ENCODE measurements at places on chromosomes 13 and 19.

DNA sequence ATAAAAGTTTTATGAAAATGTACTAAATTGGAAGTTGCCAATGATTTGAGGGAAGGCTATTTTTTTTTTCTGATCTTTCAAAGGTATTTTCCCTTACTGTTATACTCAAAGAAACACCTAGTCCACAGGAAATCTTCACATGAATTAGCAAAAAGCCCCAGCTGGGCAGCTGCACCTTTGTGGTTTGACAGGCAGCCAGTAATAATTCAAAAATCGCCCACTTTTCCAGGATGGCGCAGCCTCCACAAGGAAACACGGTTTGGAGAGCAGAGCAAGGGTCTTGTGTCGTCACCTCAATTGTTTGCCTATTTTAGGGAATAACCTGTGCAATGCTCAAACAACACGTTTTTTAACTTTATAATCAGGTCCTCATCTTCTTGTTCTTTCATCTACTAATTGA lies 324.9 kb upstream of the GPC6 start:
- H3K36me3 ChIP-seq, result no peaks in the 10 kb centered on the region
- no peaks in the 10 kb centered on the region for H3K27me3 ChIP-seq
- no peak overlapping the region for H3K4me3 ChIP-seq
- H3K4me1 ChIP-seq, result no peaks in the 10 kb centered on the region

DNA sequence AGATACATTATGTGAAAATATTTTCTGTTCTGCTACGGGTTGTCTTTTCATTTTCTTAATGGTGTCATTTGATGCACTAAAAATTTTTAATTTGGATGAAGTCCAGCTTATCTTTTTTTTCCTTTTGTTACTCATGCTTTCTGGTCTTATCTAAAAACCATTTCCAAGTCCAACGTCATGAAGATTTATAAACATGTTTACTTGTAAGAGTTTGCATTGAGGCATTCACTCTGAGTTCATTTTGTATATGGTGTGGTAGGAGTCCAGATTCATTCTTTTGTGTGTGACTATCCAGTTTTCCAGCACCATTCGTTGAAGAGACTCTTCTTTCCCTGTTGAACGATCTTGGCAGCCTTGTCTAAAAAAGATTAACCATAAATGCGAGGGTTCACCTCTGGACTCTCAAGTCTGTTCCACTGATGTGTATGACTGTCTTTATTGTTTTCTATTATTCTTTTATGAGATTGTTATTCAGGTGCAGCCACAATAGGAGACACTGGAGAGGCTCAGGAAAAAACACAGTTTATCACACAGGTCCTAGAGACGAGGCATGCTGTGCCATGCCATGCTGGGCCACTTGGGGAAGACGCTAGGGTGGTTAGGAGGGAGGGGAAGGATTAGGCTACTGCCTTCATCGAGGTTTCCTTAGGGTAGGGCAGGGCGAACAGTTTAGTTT lies 35.0 kb downstream of the NAA16 start:
- no peak overlapping the region for H3K27ac ChIP-seq
- H3K4me1 ChIP-seq, result no peaks in the 10 kb centered on the region
- peaks cover 52% of the 10 kb centered on the region for H3K36me3 ChIP-seq
- no peak overlapping the region for H3K4me3 ChIP-seq

GRCh38 chr13:50589139-50589538 lies 254.4 kb downstream of the DLEU7 start:
- H3K27ac ChIP-seq, result no peak overlapping the region
- H3K4me1 ChIP-seq, result no peaks in the 10 kb centered on the region
- no peak for DNase-seq
- H3K27me3 ChIP-seq, result no peaks in the 10 kb centered on the region

DNA sequence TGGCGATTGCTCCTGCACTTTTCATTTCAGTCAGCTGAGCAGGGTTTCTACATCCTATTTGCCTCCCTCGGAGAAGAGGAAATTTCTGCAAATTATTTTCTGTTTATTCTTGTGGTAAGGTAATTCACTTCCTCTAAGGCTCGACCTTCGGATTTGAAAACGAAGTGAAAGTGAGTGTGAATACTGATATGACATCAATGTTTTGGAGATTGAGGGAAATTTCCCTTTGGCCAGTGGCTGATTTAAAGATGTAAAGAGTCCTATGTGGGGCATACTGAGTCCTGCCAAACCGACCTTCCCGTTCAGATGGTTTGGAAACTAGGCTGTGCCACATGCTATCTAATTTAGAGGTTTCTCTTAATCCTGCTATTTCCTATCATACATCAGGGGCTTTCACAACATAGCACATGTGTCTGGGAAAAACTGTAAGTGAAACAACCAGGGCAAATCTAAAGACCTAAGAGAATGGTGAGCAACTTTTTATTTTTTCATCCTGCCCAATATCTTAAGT lies 112.3 kb downstream of the POSTN start:
- no peaks in the 10 kb centered on the region for H3K27me3 ChIP-seq
- no peak overlapping the region for H3K4me3 ChIP-seq
- DNase-seq, result no peak
- H3K27ac ChIP-seq, result no peak overlapping the region
- no peaks in the 10 kb centered on the region for H3K36me3 ChIP-seq
- H3K4me1 ChIP-seq, result no peaks in the 10 kb centered on the region

DNA sequence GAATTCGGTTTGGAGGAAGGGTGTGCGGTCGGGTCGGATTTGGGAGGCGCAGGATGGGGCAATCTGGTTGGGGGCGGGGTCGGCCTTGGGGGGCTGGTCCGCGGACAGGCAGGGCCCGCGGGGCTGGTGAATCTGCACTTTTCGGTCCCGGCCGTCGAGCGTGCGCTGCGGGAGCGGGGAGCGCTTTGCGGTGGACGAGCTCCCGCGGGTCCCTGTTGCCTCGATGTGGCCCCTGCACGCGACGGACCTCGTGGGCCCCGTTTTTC lies 11.9 kb downstream of the PEAK3 start:
- peaks cover 16% of the 10 kb centered on the region for H3K36me3 ChIP-seq
- peak overlapping the region; percentile 100 for H3K27ac ChIP-seq
- peaks cover 41% of the 10 kb centered on the region for H3K4me1 ChIP-seq

DNA sequence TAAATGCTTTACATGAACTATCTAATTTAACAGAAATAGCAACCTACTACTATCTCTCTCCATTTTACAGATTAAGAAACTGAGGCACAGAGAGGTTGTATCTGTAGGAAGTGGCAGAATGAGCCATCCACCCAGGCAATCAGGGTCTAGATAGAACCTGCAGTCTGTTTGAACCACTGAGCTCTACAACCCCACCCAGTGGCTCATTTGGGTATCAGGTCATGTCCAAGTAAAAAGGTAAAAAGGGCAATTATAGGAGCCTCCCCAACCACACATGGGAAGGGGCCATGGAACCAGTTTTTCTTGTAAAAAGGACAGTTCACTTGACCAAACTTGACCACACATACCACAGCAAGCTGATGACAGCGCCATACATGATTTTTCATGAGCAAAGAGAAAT lies 92.9 kb upstream of the SGCG start:
- H3K36me3 ChIP-seq, result no peaks in the 10 kb centered on the region
- no peak overlapping the region for H3K27ac ChIP-seq
- H3K4me1 ChIP-seq, result no peaks in the 10 kb centered on the region
- DNase-seq, result peak; percentile 7
- H3K4me3 ChIP-seq, result no peak overlapping the region

GRCh38 chr13:108328848-108329247 lies 59.3 kb downstream of the TNFSF13B start:
- DNase-seq, result no peak
- no peak overlapping the region for H3K27ac ChIP-seq
- H3K36me3 ChIP-seq, result no peaks in the 10 kb centered on the region
- H3K4me1 ChIP-seq, result no peaks in the 10 kb centered on the region
- no peak overlapping the region for H3K4me3 ChIP-seq

GRCh38 chr13:71540098-71540497 lies 326.9 kb downstream of the DACH1 start:
- no peak for DNase-seq
- H3K4me3 ChIP-seq, result no peak overlapping the region
- no peak overlapping the region for H3K27ac ChIP-seq
- no peaks in the 10 kb centered on the region for H3K4me1 ChIP-seq

GRCh38 chr13:84925443-84925842 lies 873.8 kb downstream of the SLITRK6 start:
- H3K27me3 ChIP-seq, result no peaks in the 10 kb centered on the region
- H3K4me3 ChIP-seq, result no peak overlapping the region
- no peak for DNase-seq
- H3K36me3 ChIP-seq, result no peaks in the 10 kb centered on the region
- no peaks in the 10 kb centered on the region for H3K4me1 ChIP-seq

- H3K4me1 ChIP-seq, result no peaks in the 10 kb centered on the region
- H3K27ac ChIP-seq, result no peak overlapping the region
- H3K27me3 ChIP-seq, result no peaks in the 10 kb centered on the region
- no peak for DNase-seq
- H3K4me3 ChIP-seq, result no peak overlapping the region
These were observed 8.9 kb upstream of the DNMT1 start for GRCh38 chr19:10203686-10204085.

- peaks cover 4% of the 10 kb centered on the region for H3K4me1 ChIP-seq
- DNase-seq, result no peak
- H3K27me3 ChIP-seq, result no peaks in the 10 kb centered on the region
- no peaks in the 10 kb centered on the region for H3K36me3 ChIP-seq
- peak overlapping the region; percentile 62 for H3K27ac ChIP-seq
These were observed 4.2 kb upstream of the ZSCAN4 start for GRCh38 chr19:57664269-57665127.

DNA sequence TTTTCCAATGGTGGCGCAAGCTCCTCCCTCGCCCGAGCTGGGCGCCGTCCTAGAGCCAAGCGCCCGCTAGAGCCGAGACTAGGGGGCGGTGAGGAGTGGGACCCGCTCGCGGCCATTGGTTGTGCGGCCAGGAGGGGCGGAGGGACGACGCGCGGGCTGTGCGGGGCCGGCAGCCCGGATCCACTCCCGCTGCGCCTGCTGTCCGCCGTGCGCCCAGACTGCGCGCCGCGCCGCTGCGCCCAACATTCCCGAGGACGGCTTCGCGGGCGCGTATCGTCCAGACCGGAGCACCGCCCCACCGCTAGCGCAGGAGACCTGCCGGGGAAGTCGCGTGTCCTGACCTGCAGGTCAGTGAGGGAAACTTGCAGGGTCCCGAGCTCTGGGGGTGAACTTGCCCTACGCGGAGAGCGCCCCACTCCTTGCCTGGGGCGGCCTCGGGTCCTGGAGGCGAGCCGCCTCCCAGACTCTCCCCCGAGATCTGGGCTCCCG lies at the start of gene SERTM1:
TSS of gene SERTM1 (plus strand) at position 183 of the 489 bp plus-strand sequence. CDS start 21,059 bp downstream, outside the sequence.
- peaks cover 19% of the 10 kb centered on the region for H3K4me1 ChIP-seq
- H3K36me3 ChIP-seq, result no peaks in the 10 kb centered on the region
- H3K27me3 ChIP-seq, result peaks cover 36% of the 10 kb centered on the region
- H3K4me3 ChIP-seq, result peak within 1 kb of the TSS; percentile 7
- DNase-seq, result no peak

DNA sequence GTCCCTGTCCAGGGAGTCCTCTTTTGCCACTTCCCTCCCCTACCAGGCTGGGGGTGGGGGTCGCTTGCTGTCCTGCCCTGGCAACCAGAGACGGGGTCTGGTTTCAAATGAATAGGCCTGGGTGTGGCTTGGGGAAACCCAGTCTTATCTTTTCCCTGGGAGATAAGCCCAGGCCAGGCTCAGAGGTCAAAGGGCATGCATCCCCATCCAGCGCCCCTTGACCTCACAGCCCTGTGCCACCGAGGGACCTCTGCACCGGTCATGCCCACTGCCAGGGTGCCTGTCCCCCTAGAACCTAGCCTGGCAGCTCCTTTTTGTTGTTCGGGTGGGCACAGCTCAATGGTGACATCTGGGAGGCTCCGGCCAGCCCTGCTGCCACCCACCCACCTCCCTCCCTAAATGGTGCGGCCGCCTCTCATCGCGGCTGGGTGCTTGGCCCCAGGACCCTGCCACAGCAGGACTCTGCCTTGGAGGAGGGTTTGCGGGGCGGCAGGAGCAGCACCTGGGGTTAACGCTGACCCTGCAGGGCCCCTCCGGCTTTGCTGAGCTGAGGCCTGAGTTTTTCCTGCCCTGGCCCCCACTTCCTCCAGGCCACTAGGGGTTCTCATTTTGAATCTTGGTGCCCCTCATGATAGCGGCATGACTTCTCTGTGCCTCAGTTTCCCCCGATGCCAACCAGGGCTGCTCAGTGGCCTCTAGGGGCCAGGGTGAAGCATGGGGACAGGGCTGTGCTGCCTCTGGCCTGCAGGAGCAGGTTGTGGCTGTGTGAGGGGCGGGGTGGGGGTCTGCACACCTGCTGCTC lies 2.9 kb upstream of the CERS1 start:
- H3K27me3 ChIP-seq, result peaks cover 24% of the 10 kb centered on the region
- peaks cover 13% of the 10 kb centered on the region for H3K4me1 ChIP-seq
- no peaks in the 10 kb centered on the region for H3K36me3 ChIP-seq
- DNase-seq, result no peak
- H3K27ac ChIP-seq, result no peak overlapping the region

DNA sequence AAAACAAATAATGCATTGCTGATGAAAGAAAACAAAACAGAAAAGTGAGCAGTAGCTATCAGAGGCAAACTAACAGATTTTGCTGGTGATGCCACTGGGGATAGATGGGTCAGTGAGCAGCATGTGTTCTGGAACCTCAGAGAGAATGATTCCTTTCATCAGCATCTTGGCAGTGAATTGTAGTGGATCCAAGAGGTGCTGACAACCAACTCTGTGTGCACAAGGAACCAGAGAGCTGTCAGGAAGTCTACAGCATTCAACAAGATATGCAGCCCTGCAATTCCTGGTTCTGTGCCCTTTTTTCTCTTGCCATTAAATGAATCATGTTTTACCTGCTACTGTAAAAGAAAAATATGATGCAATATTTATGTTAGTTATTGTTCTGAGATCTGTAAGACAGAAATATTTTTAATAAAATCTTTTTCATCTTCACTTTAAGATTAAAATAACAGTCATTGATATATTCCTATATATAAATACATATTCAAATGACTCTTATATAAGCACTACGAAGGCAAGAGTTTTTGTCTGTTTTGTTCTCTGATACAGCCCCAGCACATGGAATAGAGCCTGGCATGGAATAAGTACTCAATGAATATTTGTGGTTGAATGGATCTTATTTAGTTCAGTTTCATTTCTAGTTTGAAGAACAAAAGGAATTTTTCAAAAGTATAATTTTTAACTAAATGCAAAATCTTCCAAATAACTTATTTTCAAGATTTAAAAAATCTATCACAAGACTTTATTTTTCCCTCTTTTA lies 80.8 kb downstream of the FREM2 start:
- no peak overlapping the region for H3K27ac ChIP-seq
- H3K36me3 ChIP-seq, result no peaks in the 10 kb centered on the region
- no peaks in the 10 kb centered on the region for H3K27me3 ChIP-seq
- no peak overlapping the region for H3K4me3 ChIP-seq

DNA sequence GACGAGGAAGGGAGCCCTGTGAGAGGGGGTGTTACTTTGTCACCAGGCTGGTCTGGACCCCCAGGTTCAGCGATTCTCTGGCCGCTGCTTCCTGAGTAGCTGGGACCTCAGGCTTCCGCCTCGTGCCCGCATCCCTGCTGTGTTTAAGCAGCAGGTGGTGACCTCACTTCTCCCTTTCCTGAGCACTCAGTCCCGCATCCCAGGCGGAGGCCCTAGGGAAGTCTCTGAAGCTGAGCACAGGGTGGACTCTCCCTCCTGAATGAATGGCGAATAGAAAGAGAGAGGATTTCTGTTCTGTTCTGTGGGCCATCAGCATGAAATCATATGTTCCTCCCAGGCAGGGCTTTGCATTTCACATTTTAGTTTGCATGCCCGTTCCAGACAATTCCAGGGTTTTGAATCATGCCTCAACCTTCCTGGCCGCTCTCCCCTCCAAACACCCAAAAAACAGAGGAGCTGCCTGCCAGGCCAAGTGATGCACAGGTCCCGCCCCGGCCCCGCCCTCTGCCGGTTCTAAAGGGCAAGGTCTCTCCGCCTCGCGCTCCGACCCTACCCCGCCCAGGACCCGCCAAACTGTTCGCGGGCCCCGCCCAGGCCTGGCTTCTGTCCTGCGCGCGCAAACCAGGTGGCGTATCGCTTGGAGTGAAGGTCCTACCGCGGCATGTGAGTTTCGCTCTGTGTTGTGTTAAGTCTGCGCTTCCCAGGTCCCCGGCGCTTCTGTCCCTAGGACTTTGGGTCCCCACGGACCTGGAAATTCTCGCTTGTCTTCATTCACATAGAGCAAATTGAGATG lies 35.1 kb upstream of the ZNF808 start:
- no peaks in the 10 kb centered on the region for H3K36me3 ChIP-seq
- H3K4me3 ChIP-seq, result no peak overlapping the region
- no peak overlapping the region for H3K27ac ChIP-seq
- DNase-seq, result no peak
